ENCODE measurements at places on chromosomes 2 and 18. TPM values are rescaled to one million over a fixed set of nuclear protein-coding genes. Genes with fewer than 3 reads are reported as not detected.

SCTR gene
- total RNA-seq = not detected

DNA sequence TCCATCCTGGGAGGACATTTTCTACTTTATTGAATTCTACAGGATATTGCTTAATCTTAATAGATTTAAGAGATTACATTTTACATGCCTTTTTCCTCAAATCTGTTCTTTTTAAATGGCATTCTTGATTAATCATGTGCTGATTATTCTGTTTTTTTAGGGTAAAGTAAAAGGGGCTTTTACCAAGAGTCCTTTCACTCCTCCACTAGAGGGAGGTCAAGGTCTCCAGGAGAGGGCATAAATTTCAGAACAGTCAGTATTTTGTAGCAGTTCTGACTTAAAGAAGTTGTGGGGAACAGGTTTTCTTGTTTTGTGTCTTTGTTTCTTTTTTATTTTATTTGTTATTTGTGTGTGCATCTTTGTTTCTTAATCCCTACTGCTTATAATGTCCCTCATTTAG is 25.4 kb downstream of the WDR75 start:
- no peak for DNase-seq

NAT8 gene
- not detected for total RNA-seq

DNA sequence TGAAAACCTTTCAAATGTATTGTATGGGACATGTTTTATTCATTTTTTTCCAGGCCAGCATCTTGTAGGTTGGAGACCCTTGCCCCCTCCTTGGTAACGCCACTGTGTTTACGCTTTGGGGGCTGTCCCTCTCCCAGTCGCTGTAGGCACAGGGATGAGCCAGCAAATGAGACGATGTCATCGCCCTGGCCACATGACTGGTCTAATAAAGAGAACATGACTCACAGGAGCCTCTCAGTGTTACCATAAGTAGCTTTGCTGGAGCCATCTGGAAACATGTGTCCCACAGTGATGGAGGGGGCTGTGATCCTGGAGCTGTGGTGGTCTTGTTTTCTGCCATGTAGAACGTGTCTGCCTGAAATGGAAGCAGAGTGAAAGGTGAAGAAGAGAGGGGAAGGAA is 78.9 kb downstream of the CD8B2 start:
- no peak for DNase-seq

DNA sequence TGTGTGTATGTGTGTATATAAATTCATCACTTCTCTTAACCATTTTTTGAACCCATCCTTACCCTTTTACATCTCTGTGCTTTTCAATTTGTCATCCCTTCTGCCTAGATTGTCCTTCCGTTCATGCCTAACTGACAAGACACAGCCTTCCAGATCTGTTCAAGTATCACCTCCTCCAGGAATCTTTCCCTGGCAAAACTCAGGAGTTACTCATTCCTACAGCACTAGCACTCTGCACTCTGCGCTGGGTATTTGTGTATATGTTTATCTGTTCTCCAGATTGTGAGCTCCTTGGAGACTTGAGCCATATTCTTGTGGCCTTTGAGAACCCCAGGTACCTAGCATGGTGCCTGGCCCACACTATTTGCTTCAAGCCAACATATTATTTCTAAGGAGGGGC is 26.8 kb upstream of the ASXL2 start:
- DNase-seq = no peak

DNA sequence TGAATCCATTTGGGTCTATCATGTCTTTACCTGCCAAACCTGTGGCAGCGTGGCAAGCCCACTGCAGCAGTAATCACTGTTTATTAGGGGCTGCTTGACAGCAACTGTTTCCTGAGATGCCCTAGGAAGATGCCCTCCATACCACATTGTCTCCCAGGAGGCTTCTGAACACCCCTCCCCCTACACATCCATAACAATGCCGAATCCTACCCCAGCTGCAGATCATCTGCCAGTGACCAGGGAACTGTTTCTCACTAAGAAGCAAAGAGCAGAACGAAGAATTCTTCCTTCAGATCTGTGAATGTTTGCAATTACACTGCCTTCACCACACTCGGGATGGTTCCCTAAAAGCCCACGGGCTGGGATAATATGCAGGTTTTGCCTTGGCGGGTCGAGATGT is 127.8 kb downstream of the VIT start:
- DNase-seq = no peak

- DNase-seq = no peak
Measured at GRCh38 chr18:3171631-3172030, 48.1 kb downstream of the MYOM1 start.

GRCh38 chr18:48840491-48840877 is 110.3 kb downstream of the SMAD7 start:
- DNase-seq = no peak

- no peak for DNase-seq
Measured at GRCh38 chr2:201313362-201313761, 43.8 kb downstream of the FLACC1 start.

TEKT4 gene
- not detected for total RNA-seq

GRCh38 chr2:33496726-33497125 is 20.3 kb downstream of the RASGRP3 start:
- no peak for DNase-seq

DNA sequence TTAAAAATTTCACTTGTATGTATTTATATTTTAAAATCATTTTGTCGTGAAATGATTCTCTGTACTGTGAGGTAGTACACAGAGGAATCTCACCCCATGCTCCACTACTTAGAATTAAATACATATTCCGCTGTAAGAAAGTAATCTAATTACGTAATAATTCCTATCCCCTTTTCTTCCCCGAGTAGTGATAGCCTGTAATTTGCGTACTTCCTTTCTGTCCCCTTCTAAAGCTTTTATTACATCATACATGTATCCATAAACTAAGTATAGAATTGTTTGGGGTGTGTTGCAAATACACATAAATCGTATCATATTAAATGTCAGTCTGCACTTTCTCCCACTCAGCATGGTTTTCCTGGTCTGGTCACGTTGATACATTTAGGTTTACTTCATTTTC is 12.4 kb upstream of the CHCHD5 start:
- DNase-seq = no peak

- no peak for DNase-seq
Measured at GRCh38 chr18:40907842-40908241, 1047.2 kb upstream of the PIK3C3 start.

MAPRE3 gene
- 24.2 TPM for total RNA-seq

- no peak for DNase-seq
Measured at GRCh38 chr2:118622108-118622507, 225.3 kb downstream of the EN1 start.

TMEM169 gene
- total RNA-seq = 0.46 TPM

GRCh38 chr2:219112062-219112406 is 48.6 kb downstream of the NHEJ1 start:
- DNase-seq = no peak

- no peak for DNase-seq
Measured at GRCh38 chr18:2313332-2313731, 258.0 kb downstream of the METTL4 start.

SERPINB7 gene
- 2.0 TPM for total RNA-seq

- DNase-seq = no peak
Measured at GRCh38 chr18:32389858-32390257, 80.8 kb downstream of the GAREM1 start.

CCDC178 gene
- 2.6 TPM for total RNA-seq

DNA sequence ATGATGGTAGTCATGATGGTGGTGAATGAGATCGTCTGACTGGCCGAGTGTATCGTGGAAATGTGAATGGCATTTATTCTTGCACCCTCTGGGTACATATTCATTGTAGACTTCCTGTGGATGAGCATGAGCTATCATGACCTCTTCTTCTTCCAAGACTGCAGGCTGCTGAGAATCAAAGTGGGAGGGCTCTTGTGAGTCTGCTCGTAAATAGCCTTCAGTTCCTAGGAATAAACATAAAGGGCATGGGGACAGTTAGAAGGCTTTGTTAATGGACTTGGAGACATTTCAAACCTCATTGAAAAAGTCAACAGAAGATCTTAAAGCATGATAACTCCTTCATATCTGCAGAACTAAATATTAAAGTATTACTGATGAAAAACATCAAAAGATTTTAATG is 14.9 kb downstream of the SLC39A6 start:
- DNase-seq = no peak

DNA sequence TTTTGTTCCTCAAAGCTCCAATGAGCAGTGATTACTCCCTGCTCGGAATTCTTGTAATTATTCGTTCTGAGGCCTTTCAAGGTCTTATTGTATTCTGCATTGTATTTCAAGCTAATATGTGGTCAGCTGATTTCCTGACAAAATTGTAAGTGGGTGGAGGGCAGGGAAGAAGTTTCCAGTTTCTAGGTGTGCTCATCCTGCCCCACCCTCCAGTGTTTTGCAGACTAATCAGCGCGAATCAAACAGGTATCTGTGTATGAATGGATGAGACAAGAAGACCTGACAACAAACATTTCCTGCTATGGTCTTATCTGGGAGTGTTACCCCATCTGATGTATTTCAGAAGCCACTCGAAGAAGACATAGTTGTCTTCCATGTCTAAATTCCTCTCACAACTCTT is 35.3 kb downstream of the MYCN start:
- no peak for DNase-seq

DNA sequence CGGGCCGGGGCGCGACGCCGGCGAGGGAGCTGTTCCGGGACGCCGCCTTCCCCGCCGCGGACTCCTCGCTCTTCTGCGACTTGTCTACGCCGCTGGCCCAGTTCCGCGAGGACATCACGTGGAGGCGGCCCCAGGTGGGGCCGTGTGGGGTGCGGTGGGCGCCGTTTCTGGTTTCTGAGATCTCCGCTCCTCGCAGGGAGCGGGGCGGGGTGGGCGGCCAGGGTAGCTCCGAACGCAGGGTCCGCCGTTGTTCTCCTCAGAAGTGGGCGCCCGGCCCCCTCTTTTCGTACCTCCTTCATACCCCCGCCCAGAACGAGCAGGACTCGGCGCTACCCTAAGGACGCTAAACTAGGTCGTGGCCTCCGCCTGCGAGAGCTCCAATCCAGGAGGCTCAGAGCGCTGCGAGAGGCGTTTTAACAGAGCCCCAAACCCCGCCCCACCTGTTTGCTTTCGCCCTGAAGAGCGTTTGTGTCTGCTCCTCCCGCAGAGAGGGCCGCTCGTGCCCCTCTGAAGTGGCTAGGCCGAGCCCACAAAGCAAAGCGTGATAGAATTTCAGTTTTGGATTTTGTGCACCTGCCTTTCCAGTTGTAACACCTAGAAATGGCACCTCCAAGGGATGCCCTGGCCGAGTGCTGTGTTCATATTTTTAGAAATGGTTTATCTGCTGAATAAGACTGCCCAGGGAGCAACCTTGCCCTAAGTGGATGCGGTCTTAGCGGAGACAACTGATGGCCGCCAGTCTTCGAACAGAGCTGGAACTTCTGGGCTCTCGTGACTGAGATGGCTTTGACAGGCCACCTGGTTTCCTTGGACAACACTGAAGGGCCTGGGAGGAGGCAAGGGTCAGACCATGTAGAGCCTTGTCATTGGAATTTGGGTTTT is 626 bp downstream of the CAPN10 start:
- DNase-seq = no peak

GRCh38 chr2:229265727-229266126 is 5.4 kb downstream of the PID1 start:
- no peak for DNase-seq

FBLN7 gene
- 7.9 TPM for total RNA-seq

GRCh38 chr2:234467289-234467688 is 29.6 kb downstream of the ARL4C start:
- DNase-seq = no peak

ZNF519 gene
- 6.0 TPM for total RNA-seq

DNA sequence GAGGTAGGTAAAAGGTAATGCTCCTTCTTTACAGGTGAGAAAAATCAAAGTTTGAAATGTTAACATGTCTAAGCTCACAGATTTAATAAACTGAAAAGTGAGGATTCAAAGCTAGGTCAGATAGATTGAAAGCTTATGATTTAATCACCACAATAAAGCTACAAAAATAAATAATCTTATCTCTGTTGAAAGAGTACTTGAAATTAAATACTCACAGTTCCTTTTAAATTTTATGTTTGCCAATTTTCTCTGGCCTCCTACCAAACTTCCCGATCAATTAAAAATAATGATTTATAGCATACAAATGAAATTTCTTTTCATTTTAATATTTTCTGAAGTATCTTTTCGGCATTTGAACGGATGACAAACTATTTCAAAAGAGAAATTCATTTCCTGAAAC is 77.3 kb downstream of the GAREM1 start:
- DNase-seq = no peak

DNA sequence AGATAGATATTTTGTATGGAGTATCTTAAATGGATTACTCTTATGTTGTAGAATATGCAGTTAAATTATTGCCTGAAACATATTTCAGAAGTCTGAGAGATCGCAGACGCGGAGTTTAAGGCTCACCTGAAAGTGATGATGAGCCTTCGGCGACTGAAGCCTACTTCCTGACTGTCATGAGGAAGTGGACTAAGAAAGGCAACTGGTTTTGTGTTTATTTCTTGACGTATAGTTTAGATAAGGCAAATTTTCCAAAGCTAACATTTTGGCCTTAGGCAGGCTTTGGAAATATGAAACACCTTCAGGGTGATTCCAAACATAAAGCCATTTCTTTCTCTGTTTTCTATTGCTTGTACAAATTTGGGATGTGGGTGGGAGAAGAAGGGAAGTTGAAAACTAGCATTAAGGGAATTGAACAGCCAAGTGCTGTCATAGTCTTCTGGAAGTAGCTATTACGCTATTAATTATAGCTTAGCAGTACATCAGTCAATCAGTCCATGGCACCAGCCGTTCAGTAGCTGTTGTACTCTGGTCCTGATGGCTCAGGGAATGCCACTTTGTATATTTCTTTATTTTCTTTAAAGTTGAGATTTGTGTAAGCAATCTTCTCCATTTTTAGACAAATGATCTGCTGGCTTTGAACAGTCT is 1.5 kb downstream of the GRHL1 start:
- no peak for DNase-seq

DNA sequence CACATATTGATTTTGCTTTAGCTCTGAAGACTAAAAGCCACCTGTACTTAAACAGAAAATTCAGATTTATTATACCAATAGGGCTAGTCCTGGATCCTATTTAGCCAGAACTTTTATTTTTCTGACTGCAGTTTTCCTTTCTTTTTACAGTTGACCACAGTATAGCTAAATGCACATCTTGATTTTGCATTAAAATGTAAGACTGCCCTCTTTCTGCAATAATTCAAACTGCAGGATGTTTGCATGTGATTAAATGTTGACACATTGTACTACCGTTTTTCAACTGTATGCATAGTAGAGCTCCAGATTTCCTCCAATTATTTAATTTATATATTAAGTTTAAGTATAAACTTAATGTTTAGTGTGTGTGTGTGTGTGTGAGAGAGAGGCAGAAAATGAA is 1262.9 kb downstream of the SUCLG1 start:
- no peak for DNase-seq

DNA sequence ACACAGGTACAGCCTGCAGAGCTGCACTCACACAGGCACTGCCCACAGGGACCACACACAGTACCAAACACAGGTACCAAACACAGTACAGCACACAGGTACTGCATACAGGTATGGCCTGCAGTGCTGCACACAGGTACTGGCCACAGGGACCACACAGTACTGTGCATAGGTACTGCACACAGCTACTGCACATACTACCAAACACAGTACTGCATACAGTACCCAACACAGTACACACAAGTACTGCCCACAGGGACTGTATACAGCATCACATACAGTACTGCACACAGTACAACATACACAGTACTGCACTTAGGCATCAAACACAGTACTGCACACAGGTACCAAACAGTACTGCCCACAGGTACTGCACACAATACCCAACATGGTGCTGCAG is 74.3 kb downstream of the ZNF236 start:
- no peak for DNase-seq

- no peak for DNase-seq
Measured at GRCh38 chr2:235937936-235938335, 230.2 kb downstream of the GBX2 start.

All from omental fat pad (tissue), 4 donors.